ENCODE measurements at places on chromosomes 3 and 15. TPM values are rescaled to one million over a fixed set of nuclear protein-coding genes. Genes with fewer than 3 reads are reported as not detected.

GRCh38 chr3:12662593-12663400 is 1.1 kb downstream of the RAF1 start:
- H3K4me3 ChIP-seq: peak overlapping the region; percentile 88
- H3K27me3 ChIP-seq: no peaks in the 10 kb centered on the region
- DNase-seq: no peak
- peak overlapping the region; percentile 96 for H3K27ac ChIP-seq

ADCY5 gene
- 1.2 TPM for total RNA-seq

DNA sequence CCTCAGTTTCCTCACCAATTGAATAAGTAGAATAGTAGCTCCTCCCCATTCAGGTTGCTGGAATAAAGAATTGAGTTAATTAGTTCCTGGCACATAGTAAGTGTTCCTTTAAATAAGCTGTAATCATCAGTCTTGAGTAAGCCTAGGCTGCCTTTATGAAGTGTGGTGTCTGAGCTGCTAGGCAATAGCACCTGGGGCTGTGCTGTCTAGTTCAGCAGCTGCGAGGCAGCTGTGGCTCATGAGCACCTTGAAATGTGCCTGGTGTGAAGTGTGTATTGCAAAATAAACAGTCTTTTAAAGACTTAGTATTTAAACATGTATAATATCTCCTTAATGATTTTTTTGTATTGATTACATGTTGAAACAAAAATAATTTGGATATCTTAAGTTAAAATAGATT is 77.6 kb downstream of the TOP2B start:
- no peak overlapping the region for H3K27ac ChIP-seq
- H3K36me3 ChIP-seq: peaks cover 5% of the 10 kb centered on the region
- peaks cover 26% of the 10 kb centered on the region for H3K4me1 ChIP-seq
- H3K27me3 ChIP-seq: no peaks in the 10 kb centered on the region

DNA sequence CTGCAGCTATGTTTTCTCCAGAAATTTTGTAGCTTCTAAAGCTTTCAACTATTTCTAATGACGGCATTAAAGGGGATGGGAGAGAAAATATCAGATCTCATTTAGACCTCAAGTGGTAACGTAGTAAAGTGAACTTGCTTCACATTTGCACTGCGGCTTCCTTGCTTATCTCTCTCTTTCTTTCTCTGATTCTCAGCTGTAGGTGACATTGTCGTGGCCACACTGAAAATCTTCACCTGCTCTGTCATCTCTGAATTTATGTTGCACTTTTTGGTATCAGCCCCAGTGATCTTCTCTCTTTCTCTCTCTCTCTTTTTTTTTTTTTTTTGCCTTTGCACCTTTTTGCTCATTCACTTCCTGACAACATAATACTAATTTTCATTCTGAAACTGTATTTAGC is 254.1 kb upstream of the SATB1 start:
- H3K36me3 ChIP-seq: no peaks in the 10 kb centered on the region
- H3K27me3 ChIP-seq: no peaks in the 10 kb centered on the region
- H3K4me1 ChIP-seq: no peaks in the 10 kb centered on the region
- DNase-seq: no peak

DNA sequence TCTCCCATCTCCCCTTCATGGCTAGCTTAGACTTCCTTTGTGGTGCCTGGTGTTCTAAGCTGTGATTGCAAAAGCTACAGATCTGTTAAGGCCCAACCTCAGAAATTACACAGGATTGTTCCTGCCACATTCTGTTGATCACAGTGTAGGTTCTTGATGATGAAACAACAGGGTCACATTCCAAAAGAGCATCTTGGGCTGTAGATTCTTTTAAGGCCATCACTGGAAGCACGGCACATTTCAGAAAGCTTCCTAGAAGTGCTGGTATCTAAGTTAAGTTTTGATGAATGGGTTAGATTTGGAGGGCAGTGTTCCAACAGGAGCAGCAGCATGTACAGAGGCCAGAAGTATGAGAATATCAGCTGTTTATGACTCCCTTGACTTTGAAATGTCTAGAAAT is 107.5 kb upstream of the SKOR1 start:
- no peaks in the 10 kb centered on the region for H3K4me1 ChIP-seq
- H3K27ac ChIP-seq: no peak overlapping the region
- no peaks in the 10 kb centered on the region for H3K36me3 ChIP-seq
- no peak for DNase-seq
- H3K4me3 ChIP-seq: no peak overlapping the region

FAM81A gene
- total RNA-seq: 0.94 TPM

PLSCR4 gene
- 1.1 TPM for total RNA-seq

- H3K27me3 ChIP-seq: no peaks in the 10 kb centered on the region
- H3K27ac ChIP-seq: no peak overlapping the region
- H3K36me3 ChIP-seq: no peaks in the 10 kb centered on the region
- no peaks in the 10 kb centered on the region for H3K4me1 ChIP-seq
- H3K4me3 ChIP-seq: no peak overlapping the region
- no peak for DNase-seq
Observed at GRCh38 chr15:68833700-68834331, 13.1 kb upstream of the ANP32A start.

GRCh38 chr15:69704700-69705099 is 252.1 kb downstream of the RPLP1 start:
- no peak for DNase-seq
- H3K4me1 ChIP-seq: no peaks in the 10 kb centered on the region
- no peaks in the 10 kb centered on the region for H3K27me3 ChIP-seq
- H3K27ac ChIP-seq: no peak overlapping the region
- no peaks in the 10 kb centered on the region for H3K36me3 ChIP-seq

- H3K27me3 ChIP-seq: no peaks in the 10 kb centered on the region
- no peak for DNase-seq
- H3K27ac ChIP-seq: no peak overlapping the region
- H3K36me3 ChIP-seq: no peaks in the 10 kb centered on the region
- no peak overlapping the region for H3K4me3 ChIP-seq
Observed at GRCh38 chr3:30713885-30714503, 107.6 kb downstream of the TGFBR2 start.

CHL1 gene
- total RNA-seq: not detected

PLAAT1 gene
- total RNA-seq: 3.9 TPM

DNA sequence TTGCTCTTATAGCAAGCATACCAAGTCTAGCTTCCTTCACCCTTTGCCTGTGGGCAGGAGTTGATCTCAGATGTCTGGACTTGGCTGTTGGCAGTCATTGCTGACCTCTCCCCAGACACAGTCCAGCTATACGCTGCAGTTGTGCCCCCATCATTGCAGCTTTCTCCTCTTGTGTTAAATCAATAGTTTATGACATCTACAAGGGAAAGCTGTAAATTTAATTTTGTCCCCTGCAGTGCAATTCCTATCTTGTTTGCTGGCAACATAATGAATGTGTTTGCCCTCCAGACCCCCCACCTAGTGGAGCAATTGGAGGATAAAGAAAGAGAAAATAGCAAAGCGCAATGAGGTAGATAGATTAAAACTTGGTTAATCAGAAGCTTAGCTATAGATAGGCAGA is 280.2 kb downstream of the LSAMP start:
- H3K27me3 ChIP-seq: no peaks in the 10 kb centered on the region
- H3K27ac ChIP-seq: no peak overlapping the region
- DNase-seq: no peak
- no peak overlapping the region for H3K4me3 ChIP-seq
- H3K4me1 ChIP-seq: no peaks in the 10 kb centered on the region
- no peaks in the 10 kb centered on the region for H3K36me3 ChIP-seq

GRCh38 chr3:125437631-125438435 is 62.7 kb upstream of the ZNF148 start:
- no peaks in the 10 kb centered on the region for H3K27me3 ChIP-seq
- no peak overlapping the region for H3K27ac ChIP-seq
- DNase-seq: no peak
- H3K4me3 ChIP-seq: no peak overlapping the region
- H3K36me3 ChIP-seq: no peaks in the 10 kb centered on the region

DNA sequence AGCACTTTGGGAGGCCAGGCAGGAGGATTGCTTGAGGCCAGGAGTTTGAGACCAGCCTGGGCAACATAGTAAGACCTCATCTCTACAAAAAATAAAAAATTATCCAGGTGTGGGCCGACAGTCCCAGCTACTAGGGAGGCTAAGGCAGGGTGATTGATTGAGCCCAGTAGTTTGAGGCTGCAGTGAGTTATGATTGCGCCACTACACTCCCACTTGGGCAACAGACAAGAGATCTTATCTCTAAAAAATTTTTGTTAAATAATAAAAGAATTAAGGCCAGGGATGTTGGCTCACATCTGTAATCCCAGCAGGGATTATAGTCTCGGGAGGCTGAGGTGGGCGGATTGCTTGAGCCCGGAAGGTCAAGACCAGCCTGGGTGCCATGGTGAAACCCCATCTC is 25.8 kb upstream of the NFKBIZ start:
- peaks cover 5% of the 10 kb centered on the region for H3K36me3 ChIP-seq
- peaks cover 4% of the 10 kb centered on the region for H3K4me1 ChIP-seq
- no peak overlapping the region for H3K4me3 ChIP-seq

DNA sequence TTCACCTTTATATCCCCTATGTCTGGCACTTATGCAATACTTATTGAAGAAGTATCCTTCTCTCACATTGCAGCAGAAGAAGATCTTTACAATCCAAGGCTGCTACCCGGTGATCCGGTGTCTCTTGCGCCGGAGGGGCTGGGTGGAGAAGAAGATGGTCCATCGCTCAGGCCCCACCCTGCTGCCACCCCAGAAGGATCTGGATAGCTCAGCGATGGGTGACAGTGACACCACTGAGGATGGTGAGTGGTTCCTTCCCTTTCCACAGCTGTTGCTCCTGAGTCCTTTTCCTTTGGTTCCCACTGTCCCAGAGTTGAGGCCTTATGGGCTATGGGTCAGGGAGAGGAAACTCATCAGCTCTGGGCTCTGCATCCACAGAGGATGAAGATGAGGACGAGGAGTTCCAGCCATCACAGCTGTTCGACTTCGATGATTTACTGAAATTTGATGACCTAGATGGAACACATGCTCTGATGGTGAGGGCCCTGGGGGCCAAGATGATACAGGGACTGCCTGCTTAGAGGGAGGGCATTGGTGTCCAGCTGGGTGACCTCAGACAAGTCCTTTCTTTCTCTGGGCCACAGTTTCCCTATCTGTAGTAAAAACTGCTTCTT is 2.9 kb downstream of the TTLL3 start:
- peaks cover 11% of the 10 kb centered on the region for H3K4me1 ChIP-seq
- no peak overlapping the region for H3K27ac ChIP-seq
- no peaks in the 10 kb centered on the region for H3K27me3 ChIP-seq
- no peak for DNase-seq
- no peaks in the 10 kb centered on the region for H3K36me3 ChIP-seq
- no peak overlapping the region for H3K4me3 ChIP-seq

DNA sequence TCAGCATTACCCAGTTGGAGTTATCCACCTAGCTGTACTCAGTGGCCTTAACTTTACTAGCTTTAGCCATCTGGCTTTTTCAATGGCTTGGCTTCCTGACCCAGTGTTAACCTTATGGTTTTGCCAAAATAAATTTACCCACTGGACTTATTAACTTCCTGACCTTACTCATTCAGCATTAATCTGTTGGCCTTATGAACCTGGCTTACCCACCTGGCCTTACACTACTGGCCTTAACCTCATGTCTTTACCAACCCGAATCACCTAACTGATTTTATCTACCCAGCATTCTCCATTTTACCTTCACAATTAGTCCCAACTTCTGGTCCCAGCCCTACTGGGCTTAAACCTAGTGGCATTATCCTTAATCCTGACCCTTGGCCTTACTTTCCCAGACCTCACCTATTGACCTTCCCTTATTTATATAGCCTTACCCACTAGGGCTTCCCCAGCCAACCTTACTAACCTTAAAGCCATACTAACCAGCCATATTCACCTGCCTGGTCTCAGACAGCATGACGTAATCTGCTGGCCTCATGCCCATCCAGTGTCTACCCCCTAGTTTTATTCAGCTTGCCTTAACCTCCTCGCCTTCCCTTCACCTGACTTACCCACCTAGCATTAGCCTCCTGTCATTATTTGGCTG is 100.0 kb downstream of the IL12A start:
- DNase-seq: no peak
- no peak overlapping the region for H3K4me3 ChIP-seq
- no peaks in the 10 kb centered on the region for H3K36me3 ChIP-seq

GRCh38 chr3:129665024-129665768 is 58.7 kb upstream of the PLXND1 start:
- no peaks in the 10 kb centered on the region for H3K27me3 ChIP-seq
- no peaks in the 10 kb centered on the region for H3K36me3 ChIP-seq
- peak overlapping the region; percentile 55 for H3K27ac ChIP-seq
- H3K4me3 ChIP-seq: no peak overlapping the region
- DNase-seq: peak; percentile 70

GOLGA8A gene
- total RNA-seq: 62.8 TPM

DNA sequence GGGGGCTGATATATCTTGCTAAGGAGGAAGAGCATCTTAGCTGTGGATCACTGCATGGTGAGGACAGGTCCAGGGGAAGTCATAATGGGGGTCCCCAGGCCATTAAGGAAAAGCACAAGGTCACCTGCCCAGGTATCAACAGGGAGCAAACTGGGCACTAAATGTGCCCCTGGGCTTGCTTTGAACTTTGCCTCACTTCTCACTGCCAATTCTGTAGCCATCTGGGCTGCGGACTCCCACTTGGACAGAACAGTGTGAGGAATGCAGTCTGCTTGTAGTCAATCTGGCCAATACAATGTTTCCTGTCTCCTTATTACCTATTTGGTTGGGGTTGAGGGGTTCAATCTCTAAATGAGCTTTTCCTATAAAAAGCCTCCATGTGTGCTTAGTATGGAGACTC is 21.3 kb downstream of the ARRDC4 start:
- no peak overlapping the region for H3K27ac ChIP-seq
- H3K36me3 ChIP-seq: no peaks in the 10 kb centered on the region
- H3K27me3 ChIP-seq: no peaks in the 10 kb centered on the region
- no peak for DNase-seq

PLSCR5 gene
- total RNA-seq: not detected

- H3K27ac ChIP-seq: no peak overlapping the region
- DNase-seq: peak; percentile 44
- H3K4me1 ChIP-seq: peaks cover 25% of the 10 kb centered on the region
Observed at GRCh38 chr3:157782236-157782635, 279.0 kb upstream of the VEPH1 start.

DNA sequence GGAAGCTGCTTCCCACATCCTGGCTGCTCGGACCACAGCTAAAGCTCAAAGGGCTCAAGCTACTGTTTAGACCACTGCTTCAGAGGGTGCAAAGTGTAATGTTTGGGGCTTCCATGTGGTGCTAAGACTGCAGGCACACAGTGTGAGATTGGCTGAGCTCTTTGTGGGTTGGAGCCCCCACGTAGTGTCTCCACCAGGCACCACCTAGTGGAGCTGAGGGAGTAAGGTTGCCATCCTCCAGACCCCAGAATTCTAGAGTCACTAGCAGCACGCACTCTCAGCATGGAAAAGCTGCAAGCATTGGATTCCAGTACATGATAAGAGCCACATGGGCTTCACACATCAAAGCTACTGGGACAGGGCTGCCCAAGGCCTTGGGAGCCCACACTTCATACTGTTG is 9.3 kb downstream of the MKRN3 start:
- no peaks in the 10 kb centered on the region for H3K27me3 ChIP-seq
- DNase-seq: no peak
- no peak overlapping the region for H3K4me3 ChIP-seq
- H3K4me1 ChIP-seq: no peaks in the 10 kb centered on the region

ACAN gene
- total RNA-seq: 0.34 TPM
